ENCODE measurements at places on chromosomes 2 and 18. TPM values are rescaled to one million over a fixed set of nuclear protein-coding genes. Genes with fewer than 3 reads are reported as not detected.

MYOM1 gene
- 2.4 TPM for polyA plus RNA-seq

DCDC2C gene
- not detected for polyA plus RNA-seq

CNDP1 gene
- polyA plus RNA-seq = not detected

ANKRD62 gene
- not detected for polyA plus RNA-seq

CYP1B1 gene
- 0.20 TPM for polyA plus RNA-seq

SLC4A5 gene
- 1.2 TPM for polyA plus RNA-seq

RAX gene
- polyA plus RNA-seq = not detected

SETBP1 gene
- 16.8 TPM for polyA plus RNA-seq
